Activated CD4-positive, alpha-beta T cell treated with anti-CD3 and anti-CD28 coated beads, Interleukin-2, amount 10 ng/mL, durations not matched to agents 7 days and 5 days (primary cell): ENCODE measurements at places on chromosomes 1 and 21.

- no peak for DNase-seq
Measured at GRCh38 chr1:114310695-114311271, 157.1 kb upstream of the SYT6 start.

- peak; percentile 17 for DNase-seq
Measured at GRCh38 chr1:54310439-54311328, 95.5 kb downstream of the SSBP3 start.

- DNase-seq, result no peak
Measured at GRCh38 chr1:92755541-92756461, 29.1 kb downstream of the EVI5 start.

- DNase-seq, result no peak
Measured at GRCh38 chr1:11314959-11315358, 42.0 kb downstream of the UBIAD1 start.

- no peak for DNase-seq
Measured at GRCh38 chr1:25123551-25123950, 108.8 kb downstream of the SYF2 start.

- no peak for DNase-seq
Measured at GRCh38 chr1:162299018-162299417, 77.6 kb downstream of the SPATA46 start.

GRCh38 chr1:230072866-230073265 lies 5.8 kb downstream of the GALNT2 start:
- DNase-seq, result no peak

GRCh38 chr1:151372058-151372934 lies at the start of gene SELENBP1:
SELENBP1 (minus strand) TSS chr1:151372705; CDS start chr1:151372641, 64 bp downstream.
- no peak for DNase-seq

GRCh38 chr1:109243860-109244552 lies 5.3 kb upstream of the CELSR2 start:
- DNase-seq, result no peak

- no peak for DNase-seq
Measured at GRCh38 chr1:173064011-173064410, 13.3 kb upstream of the TNFSF18 start.

- no peak for DNase-seq
Measured at GRCh38 chr1:67652800-67653199, 32.2 kb upstream of the GADD45A start.

DNA sequence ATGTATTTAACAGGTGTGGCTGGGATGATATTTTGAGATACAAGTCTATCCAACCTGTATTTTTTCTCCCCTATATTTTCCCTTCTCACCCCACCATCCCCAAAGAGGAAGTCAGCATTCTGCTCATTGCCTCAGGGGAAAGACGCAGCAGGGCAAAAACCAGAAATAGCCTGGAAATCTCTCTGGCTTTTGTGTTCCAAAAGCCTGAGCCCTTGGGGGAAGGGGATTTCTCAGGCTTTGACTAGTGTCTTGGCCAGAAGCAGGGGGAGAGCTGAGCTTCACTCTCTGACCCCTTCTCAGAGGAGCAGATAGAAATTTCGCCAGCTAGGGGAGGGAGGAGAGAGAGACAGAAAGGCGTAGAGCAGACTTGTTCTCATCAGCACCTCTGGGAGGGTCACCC lies 244.7 kb downstream of the RRAGC start:
- DNase-seq, result no peak

GRCh38 chr1:203797948-203798655 lies 2.7 kb downstream of the ZBED6 start:
- no peak for DNase-seq

DNA sequence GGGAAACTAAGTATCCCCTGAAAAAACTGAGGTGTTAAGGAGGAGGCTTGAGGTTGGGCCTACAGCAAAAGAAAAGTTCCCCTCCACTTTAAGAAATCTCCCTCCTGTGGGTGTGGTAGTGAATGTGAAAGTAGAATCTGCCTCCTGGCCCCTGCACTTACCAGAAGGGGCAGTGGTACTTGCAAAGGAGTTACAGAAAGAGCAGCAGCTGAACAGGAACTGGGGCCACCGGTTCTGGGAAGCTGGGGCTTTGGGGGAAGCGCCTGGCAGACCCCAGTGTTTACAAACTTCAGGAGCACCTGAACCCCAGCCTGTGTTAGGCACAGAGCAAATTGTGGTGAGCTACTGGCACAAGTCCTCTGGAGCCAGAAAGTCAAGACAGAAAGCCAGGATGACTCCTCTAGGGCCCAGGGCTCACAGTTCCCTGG lies 250.2 kb upstream of the FGGY start:
- DNase-seq, result peak; percentile 63

GRCh38 chr1:59198564-59198963 lies 98.3 kb upstream of the FGGY start:
- no peak for DNase-seq

DNA sequence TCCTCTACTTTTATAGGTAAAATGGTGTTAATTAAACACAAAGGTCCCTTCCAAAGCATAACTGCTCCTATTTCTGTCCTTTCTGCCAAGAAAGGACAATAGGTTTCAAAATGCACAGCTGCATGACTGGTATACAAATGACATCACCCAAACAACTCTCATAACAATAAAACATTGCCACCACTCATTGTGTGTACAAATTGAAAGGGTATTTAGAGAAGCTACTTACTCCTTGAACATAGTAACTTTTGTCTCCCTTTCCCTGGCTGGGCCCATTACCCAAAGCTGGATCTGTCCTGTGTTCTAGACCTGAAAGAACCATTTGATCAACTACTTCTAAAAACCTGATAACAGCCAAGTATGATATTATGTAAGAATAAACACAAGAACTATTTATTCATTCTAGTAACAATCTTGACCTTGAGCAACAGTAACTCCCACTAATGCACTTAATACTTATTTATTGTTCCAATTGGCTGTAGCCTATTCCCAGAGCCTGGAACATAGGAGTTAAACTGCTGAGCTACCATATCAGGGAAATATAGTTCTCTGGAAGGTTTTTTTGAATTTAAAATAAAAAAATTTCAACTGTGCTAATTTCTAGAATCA lies 38.2 kb downstream of the TTLL7 start:
- no peak for DNase-seq

DNA sequence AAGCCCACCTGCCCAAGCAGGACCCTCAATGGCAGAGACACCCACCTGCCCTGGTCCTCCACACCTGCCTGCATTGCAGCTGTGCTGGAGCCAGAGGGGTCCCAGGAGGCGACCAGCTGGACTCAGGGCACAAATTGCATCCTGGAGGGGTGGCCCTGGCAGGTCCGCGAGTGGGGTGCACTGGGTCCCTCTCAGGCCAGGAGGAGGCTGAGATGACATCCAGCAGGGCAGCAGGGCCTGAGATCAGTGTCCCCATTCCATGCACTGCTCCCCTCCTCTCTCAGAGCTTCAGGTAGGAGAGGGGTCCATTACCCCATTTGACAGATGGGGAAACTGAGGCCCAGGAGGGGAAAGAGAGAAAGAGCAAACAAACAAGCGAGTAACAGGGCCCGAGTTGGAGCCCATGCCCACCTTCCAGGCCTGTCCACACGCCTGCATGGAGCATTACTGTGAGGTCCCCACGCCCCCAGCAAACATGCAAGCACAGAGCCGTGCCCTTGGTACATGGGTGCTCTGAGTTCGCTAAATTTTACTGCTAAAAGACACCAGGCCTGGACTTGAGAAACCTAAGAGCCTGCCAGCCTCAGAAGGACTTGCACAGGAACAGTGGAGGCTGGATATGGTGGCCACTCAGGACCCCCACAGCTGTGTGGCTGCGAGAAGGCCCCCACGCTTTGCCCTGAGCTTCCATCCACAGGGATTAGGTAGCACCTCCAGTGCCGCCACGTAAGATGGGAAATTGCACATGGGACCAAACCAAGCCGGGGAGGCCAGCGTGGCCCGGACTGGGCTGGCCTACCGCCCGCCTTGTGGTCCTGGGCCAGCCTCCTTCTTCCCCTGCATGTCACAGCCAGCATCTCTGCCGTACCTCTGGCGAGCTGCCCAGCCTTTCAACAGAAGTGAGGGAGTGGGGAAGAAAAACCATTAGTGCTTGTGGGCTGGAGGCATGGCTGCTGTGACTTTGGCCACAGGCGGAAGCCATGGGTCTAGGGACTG lies 7.4 kb downstream of the WNT3A start:
- no peak for DNase-seq

DNA sequence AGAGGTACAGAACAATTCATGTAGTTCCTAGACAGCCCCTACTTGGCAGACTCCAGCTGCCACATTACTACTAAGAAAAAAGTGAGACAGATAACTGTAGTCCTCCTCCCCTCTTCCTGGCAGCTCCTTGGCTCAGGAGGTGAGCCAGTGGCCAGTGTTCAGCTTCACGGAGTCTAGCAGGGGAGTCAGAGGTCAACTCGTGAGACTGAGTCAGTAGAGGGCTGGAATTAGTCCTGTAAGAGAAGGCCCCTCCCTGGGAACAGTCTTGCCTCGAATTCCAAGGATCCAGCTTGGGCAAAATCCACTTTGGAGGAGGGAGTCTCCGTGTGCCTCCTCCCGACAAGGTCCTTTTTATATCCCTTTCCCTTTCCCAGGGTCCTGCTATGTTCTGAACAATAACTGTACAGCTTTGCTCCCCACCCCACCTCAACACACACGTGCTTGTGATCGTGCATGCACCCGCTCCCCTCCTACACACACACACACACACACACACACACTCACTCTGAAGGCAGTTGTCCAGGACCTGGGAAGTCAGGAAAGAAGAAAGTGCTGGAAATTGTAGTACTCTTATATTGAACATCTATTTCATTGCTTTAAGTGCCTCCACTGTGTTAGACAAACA lies 22.5 kb upstream of the SLC27A3 start:
- no peak for DNase-seq

DNA sequence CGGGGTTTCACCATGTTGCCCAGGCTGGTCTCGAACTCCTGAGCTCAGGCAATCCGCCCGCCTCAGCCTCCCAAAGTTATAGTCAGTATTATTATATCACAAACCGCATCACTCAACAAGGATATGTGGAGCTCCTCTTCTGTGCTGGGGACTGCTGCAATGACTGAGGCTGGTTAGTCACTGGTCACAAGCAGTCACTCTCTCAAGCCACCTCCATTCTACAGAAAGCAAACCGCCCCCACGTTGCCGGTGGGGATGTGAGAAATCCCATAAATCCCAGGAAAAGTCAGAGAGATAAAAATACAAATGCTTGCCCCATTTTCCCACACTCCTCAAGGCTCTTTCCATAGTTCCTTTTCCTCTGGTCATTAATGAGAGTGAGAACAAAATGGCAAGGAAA lies 155.7 kb downstream of the ADSS2 start:
- no peak for DNase-seq
